HT-29 (cell line): ENCODE measurements at places on chromosomes 13 and 19.

GRCh38 chr19:2385053-2385721 is 25.1 kb downstream of the TMPRSS9 start:
- DNase-seq: peak; percentile 80

DNA sequence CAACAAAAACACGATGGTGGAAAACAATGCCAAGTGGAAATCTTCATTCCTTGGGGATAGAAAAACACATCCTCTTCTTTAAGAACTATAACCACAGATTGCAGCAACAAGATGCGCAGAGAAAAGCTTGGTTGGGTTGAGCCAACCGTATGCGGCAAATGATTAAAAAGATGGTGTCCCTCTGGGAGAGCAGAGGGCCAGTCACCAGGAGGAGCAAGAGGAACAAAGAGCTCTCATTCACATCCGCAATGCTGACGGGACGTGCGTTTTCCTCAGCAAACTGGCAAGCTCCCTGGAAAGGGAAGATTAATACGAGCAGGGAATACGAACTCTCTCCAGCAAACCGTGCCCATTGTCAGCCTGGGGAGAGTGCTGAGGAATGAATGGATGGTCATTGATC is 141.6 kb downstream of the KATNAL1 start:
- no peak for DNase-seq

- no peak for DNase-seq
Observed at GRCh38 chr19:42424345-42424707, 2.9 kb downstream of the LIPE start.

GRCh38 chr13:31119966-31120700 is 41.6 kb downstream of the HSPH1 start:
- no peak for DNase-seq

GRCh38 chr13:110779022-110779421 is 65.5 kb downstream of the ING1 start:
- no peak for DNase-seq

DNA sequence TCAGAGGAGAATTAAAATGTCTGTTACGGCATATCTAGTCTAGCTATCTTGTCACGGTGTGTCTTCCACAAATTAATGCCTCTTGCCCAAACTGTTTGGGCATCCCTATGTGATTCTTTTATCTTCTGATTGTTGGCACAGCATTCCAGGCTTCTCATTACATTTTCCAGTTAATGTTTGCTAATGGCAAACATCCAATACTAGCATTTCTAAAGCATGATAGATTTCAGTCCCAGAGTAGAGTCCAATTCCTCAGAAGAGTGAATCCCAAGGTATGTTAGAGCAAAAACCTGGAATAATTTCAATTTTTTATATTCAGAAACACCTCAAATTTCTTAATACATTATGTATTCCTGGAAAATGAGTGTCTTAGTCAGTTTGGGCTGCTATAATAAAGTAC is 684.5 kb upstream of the SLITRK1 start:
- DNase-seq: no peak

DNA sequence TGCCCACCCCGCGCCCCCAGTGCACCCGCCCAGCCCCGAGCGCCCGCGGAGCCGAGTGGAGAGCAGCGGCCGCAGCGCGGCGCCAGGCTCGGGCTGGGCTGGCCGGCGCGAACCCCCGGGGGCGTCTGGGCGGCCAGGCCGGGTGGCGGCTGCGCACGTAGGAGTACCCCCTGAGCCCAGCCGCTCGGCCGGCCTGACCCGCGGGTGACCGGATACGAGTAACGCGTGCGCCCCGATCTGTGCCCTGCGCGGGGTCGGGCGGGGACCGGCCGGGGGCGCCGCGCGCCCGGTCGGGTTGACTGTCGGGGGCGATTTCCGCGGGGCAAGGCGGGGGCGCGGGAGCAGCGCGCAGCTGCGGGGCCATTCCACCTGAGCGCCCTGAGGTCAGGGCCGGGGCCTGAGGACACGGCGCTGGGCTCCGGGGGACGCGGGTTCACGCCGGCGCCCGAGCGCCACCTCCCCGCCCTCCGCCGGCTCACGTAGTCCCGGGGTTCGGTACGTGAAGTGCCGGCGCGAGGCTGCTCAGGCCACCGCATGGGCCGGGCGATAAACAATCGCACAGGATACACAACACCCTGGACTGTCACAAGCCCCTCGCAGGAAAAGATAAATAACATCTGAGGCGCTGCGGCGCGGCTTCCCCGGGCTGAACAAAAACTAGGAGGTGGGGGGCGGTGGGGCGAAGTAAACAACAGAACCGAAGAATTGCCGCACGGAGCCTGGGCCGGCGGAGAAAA is 37.6 kb upstream of the FLT1 start:
- no peak for DNase-seq

DNA sequence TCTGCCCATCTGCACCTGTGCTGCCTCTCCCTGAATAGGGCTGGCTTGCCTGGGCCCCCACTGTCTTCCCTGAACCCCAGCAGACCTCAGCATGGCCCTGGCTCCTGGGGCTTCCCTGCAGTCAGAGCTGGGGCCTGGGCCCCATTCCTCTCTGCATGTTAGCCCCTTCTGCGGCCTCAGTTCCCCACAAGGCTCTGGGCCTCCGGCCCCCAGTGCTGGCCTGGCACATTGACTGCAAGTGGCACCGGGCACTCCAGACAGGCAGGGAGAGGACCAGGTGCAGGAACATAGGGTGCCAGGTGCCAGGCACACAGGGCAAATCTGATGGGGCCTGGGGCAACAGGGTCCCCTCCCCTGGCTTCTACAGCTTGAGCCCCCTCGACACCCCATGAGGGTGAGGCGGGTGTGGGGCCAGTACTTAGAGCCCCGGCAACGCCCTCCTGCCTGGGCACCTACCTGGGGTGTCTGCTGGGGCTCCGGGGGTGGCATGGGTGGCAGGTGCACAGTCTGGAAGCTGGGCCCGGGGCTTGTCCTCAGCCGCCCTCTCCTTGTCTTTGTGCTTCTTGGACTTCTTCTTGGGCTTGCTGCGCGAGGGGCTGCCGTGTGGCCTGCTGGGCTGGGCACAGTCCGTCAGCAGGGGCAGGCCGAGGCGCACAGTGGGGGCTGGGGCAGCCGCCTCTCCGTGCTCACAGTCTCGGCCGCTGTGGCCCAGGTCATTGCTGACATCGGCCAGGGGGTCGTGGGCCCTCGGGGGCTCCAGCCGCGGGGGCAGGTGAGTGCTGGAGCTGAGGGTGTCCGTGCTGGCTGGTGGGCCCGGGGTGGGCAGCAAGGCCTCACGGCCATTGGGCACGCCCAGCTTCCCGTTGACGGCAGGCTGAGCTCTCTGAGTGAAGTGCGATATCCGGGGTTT is 12.3 kb upstream of the ISYNA1 start:
- DNase-seq: no peak

GRCh38 chr19:13094771-13095392 is 7.8 kb downstream of the LYL1 start:
- no peak for DNase-seq

- peak; percentile 65 for DNase-seq
Observed at GRCh38 chr13:98144027-98144741, 1.3 kb downstream of the FARP1 start.

DNA sequence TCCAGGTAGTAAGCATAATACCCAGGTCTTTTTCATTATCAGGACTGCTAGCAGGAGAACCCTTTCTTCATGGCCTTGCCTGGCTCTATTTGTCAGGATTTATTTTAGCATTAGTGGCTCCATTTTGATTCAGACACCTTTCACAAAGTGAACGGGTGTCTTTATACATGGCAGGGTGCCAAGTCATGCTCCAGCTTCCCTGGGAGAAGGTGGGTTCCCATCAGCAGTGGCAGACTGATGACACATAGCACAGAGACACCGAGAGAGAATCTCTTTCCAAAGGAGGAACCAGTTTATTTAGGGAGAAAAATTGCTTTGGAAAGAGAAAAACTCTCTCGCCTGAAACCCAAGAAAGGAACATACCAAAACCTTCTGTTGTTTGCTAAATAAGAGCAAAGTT is 135.3 kb upstream of the TMTC4 start:
- no peak for DNase-seq

DNA sequence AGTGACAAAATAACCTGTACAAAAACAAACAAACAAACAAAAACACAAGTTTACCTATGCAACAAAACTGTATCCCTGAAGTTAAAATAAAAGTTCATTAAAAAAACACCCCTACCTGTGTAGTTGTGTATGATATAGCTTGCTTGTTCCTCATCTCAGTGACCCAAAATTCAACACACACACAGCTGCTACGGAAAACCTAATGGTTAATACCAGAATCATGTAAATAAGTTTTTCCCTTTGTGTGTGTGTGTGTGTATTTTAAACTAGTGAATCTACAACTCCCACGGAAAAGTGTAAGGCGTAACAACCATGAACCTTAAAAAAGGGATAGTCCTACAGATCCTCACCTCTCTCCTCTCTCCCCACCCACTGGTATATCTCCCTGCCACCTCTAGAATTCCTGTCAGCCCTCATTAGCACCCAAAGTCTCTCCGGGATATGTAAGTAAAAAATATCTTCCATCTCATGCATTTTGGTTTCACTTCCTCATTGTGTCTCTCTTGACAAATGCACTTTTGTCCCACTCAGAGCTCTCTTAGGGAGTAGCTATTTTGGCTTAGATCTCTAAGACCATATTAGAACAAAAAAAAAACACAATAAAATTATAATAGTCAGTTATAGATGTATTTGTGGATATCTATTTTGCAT is 2236.5 kb downstream of the PCDH9 start:
- no peak for DNase-seq

DNA sequence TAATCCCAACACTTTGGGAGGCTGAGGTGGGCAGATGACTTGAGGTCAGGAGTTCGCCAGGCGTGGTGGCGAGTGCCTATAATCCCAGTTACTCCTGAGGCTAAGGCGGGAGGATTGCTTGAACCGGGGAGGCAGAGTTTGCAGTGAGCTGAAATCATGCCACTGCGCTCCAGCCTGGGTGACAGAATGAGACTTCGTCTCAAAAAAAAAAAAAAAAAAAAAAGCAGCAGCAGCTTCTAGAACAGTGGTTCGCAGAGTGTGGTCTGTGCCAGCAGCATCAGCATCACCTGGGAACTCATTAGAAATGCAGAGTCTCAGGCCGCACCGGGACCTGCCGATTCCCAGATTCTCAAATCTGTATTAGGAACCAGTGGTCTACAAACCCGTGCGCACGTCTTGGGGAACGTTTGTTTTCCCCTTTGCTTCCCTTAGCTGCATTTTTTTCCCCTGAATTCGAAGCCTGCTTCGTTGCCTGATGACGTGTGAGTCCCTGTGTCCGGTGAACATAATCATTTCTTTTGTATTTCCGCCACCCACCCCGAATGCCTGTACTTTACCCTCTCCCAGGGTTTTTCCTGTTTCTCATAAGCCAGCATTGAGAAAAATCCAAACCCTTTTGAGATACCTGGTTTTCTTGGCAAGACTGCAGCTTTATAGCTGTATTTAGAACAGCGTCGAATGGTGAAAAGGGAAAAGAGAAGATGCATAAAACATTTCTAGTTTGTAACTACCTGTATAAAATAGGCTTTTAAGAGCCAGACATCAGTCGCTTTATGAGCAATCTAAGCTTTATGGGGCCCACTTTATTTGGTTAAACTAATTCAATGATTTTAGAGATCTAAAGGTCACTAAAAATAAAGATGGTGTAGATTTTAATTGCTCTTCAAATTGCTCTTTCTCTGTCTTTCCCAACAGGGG is 49.8 kb downstream of the BICRA start:
- peak; percentile 92 for DNase-seq

- no peak for DNase-seq
Observed at GRCh38 chr13:66415444-66415843, 814.7 kb downstream of the PCDH9 start.

- DNase-seq: no peak
Observed at GRCh38 chr19:7881910-7882309, 6.4 kb upstream of the LRRC8E start.

DNA sequence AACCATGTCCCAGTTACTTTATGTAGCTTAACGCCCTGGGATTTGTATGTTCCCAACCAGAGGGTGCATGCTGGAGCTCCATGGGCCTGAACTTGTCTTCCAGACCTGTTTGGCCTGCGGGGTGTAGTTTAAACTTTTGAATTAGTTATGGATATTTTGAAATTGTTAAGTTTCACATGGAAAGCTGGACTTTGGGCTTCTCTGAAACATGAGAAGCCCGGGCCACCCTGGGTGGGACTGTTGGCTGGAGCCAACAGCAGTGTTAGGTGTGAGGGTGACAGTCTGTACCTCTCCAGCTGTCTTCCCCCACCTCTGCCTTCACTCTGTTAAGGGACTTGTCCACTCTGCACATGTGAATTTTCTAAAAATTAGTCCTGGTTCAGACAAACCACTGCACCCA is 1.6 kb downstream of the UBE2L5 start:
- no peak for DNase-seq

DNA sequence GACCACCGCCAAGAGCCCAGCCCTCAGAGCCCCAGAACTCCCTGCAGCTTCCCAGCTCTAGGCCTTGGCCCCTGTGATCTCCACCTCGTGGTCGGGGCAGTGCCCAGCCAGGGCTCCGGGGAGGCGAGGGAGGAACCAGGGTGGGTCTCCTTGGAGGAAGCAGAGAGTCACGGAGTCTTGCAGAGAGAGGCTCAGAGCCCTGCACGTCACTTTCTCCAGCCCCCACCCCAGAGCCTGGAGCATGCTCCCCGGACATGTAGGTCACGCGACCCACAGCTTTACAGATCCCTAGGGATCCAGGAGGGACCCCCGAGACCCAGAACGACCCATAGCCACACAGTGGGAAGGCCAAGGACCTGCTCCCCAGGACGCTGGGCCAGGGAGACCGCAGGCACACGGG is 11.9 kb downstream of the GADD45B start:
- peak; percentile 36 for DNase-seq

DNA sequence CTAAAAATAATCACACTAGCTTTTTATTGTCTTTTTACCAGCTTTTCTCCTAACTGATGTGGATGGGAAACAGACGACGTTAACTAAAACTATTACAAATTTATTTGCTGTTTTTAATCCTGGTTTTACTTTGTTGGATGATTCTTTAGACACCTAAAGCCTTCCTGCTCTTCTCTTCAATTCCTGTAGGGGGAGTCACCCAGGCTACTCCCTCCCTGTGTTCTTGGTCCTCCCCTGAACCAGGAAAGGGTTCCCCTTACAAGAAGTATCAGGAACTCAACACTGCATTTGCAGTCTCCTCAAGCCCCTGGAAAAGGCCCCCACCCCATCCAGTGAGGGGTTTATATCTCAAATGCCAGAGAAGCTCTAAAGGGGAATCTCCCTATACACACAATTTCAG is 206.1 kb downstream of the SUCLA2 start:
- DNase-seq: peak; percentile 35

GRCh38 chr19:10907925-10908324 is 20.5 kb downstream of the YIPF2 start:
- DNase-seq: no peak

DNA sequence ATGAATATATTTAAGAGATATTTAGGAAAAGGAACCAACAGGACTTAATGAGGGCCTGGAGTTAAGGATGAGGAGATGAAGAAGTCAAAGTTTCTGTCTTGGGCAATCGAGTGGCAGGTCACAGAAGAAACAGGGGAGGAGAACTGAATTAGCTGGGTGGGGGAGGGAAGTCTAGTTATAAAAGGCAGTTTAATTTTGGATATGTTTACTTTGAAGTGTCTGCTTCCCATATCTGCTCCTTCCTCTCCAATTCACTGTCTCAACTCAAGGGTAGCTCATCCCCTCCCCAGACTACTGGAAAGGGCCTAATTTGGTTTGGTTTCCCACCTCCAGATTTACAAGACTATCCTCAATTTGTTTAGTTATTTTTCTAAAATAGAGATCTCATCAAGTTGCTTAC is 195.9 kb downstream of the VWA8 start:
- DNase-seq: no peak
